ENCODE measurements at places on chromosomes 7 and 10.

- DNase-seq, result peak; percentile 47
Measured at GRCh38 chr10:80498833-80499741, 38.6 kb upstream of the SH2D4B start.

DNA sequence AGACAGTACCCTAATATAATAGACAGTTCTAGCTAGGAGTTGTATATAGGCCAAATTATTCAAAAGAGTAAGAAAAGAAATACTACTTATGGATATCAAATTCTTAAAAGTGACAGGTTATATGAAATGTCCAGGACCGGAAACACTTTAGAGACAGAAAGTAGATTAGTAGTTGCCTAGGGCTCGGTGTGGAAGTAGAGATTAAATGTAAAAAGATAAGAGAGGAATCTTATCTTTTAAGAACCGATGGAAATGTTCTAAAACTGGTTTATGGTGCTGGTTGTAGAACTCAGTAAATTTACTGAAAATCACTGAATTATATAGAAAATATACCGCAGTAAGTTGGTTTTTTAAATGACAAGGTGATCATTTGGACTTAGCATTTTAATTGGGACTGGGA is 147.5 kb upstream of the ASAH2 start:
- DNase-seq, result no peak

DNA sequence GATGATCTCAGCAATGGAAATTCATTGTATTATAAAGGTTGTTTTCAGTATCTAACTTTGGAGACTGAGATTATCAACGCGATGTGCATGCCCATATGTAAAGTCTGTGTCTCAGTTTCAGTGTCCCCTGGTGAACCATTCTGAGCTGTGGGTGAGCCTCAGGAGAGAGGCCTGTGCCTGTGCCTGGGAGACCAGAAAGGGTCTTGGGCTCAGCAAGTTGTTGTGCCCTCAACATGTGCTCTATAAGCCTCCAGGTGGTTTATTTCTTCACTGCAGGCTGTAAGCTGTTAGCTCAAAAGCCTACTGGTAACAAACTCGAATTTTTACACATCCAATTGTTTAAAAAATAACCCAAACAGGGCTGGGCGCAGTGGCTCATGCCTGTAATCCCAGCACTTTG is 151.9 kb downstream of the PKD1L1 start:
- no peak for DNase-seq

DNA sequence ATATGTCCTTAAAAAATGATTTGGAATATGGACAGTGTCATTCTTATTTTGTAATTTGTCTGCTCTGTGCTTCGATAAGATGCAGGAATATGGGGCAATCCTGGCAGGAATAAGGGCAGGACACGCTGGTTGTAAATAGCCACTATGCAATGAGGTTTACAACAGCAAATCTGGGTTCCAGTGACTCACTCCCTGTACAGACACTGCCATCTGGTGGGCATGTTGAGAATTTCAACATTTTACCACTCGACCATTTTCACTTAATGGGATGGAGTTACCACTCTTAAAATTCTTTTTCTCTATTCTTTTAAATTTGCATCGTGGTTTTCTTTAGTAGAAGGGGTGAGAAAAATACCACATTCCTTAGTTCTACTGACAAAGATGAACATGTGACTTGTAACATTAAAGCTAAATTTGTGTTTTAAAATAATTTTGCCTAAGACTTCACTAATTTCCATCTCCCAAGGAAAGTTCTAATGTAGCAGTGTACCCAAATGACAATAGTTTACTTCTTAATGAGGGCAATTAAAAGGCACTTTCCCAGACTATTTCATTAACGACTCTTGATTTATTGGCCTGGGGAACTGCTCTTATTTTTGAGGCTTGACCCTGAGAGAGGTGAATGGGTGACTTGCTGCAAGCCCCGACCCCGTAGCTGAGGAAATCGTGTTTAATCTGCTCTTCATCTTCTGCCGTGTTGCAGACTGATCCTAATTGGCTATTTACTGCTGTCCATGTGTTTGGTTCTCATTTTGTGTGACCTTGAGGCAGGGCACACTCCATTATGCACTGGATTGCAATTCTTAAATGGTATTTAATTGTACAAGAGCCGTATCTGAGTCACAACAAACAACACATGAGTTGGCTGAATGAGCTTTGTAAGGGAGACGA is 173.6 kb upstream of the IMMP2L start:
- peak; percentile 39 for DNase-seq

DNA sequence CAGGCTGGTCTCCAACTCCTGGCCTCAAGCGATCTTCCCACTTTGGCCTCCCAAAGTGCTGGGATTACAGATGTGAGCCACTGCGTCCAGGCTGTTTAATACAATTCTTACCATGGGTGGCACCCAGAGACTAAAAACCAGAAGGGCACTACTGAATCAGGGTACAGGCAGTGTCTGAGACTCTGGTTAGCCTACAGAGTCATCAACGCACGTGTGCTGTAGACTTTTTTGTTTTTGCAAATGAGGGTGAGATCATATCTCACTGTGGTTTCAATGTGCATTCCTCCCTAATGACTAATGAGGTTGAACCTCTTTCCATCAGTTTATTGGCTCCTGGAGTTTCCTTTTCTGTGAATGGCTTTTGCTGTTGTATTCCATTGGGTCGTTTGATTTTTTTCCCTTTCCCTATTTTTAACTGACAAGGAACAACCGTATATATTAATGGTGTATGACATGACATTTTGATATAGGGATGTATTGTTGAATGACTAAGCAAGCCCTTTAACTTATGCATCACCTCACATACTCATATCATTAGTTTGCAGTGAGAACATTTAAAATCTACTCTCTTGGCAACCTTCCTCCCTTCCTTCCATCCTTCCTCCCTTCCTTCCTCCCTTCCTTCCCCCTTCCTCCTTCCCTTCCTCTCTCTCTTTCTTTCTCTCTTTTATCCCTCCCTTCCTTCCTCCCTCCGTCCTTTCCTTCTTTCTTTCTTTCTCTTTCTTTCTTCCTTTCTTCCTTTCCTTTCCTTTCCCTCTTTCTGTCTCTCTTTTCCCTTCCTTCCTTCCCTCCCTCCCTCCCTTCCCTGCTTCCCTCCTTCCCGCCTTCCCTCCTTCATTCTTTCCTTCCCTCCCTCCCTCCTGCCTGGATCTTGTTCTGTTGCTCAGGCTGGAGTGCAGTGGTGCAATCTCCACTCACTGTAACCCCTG is 9.3 kb upstream of the TMEM270 start:
- DNase-seq, result no peak

DNA sequence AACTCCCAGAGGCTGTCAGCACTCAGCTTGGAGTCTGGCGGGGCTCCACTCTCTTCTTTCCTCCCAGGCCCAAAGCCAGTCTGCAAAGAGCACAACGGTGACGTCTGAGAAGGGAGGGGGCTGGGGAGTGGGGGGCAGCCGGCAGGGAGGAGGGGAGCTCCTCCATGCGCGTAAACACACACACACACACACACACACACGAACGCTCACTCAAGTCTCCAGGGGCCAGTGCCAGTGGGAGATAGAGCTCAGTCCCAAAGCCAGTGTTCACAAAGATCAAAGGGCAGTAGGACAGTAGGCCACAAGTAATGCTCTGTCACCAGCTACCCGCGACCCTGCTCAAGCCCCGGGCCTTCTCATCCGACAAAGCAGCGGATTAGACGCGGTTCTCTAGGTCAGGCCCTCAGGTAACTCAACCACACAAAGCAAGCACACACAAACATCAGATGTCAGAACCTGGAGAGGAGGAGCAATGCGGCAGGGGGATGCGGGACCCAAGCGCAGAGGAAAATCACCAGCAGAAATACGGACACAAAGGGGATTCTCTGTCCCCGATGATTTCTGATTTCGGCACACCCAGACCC is 19.9 kb downstream of the TCAF1 start:
- DNase-seq, result no peak

DNA sequence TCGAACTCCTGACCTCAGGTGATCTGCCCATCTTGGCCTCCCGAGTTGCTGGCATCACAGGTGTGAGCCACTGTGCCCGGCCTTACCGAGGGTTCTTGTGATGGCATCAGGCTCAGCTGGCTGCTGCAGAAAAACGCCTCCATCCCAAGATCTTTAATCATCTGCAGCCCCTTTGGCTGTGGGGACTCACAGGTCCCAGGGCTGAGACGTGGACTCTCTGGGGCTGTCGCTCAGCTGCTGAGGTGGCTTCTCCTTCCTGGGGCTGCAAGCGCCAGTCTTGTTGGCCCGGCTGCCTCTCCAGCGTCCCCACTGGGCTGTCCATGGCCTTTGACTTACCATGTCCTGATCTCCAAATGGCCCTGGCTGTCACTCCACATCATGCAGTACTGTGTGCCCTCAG is 20.0 kb downstream of the AMZ1 start:
- no peak for DNase-seq

- DNase-seq, result no peak
Measured at GRCh38 chr7:725223-726005, 1.1 kb upstream of the DNAAF5 start.

- no peak for DNase-seq
Measured at GRCh38 chr10:1293636-1294435, 237.7 kb downstream of the WDR37 start.

DNA sequence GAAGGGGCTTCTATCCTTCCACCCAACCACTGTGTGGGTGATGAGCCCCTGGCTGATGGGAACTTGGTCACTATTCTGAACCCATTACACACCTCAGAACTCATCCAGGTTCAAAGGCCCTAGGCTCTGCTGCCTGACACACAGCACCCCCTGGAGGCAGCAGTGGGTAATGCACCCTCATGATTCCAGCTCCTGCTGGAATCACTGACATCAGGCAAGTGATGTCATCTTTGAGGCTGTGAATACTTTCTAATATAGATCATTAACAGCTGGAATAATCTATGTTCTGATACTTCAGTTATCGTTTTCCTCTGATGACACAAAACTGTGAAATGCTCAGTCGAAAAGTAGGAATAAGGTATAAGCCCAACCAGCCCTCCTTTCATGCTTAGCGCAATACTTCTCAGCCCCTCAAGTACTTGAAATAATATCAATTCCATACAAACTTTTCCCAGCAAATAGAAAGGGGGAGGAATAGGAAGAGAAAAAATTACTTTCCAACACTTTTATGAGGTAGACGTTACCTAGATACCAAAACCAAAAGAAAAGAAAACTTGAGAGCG is 7.5 kb upstream of the RBP3 start:
- peak; percentile 65 for DNase-seq

DNA sequence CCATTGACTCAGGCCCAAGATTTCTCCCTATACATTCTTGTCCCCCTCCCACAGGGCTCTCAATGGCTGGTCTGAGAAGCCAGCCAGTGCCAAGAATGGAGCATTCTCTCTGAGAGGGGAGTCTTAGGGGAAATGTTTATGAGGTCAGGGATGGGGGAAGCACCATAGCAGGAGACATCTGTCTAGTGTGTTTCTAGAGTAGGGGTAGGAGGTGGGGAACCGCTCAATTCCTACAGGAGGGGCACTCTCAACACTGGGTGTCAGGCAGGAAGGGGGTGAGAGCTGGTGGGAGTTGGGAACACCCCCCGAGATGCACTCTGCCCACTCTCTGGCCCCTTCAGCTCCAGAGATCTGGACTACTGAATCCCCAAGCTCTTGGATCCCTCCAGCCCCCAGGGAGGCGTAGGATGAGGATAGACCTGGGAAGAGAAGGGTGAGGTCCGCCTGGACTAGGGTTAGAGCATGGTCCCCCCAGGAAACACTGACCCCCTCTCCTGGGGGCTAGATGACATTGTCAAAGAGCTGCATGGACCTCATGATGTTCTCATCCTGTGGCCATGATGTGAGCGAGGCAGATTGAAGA is 8.7 kb upstream of the OGA start:
- DNase-seq, result no peak

DNA sequence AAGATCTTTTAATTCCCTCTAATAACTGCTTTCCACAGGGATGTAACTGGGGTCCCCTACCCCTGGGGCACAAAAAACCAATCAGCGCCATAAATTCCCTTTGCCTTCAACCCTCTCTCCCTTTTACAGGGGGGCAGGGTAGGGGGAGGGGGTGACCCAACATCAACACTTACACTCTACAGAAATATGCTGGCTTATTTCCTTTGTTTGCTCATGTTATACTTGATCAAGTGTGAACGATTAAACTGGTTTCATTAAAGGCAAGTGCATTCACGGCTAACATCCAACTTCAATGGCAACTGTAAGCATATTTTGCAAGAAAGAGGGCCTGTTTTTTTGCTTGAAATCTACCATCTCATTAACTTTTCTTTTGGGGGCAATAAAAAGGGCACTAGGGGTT is 2.9 kb downstream of the CTBP2 start:
- no peak for DNase-seq

- no peak for DNase-seq
Measured at GRCh38 chr10:128850647-128851046, 616.4 kb upstream of the MGMT start.

- DNase-seq, result no peak
Measured at GRCh38 chr7:136230210-136230609, 253.1 kb upstream of the MTPN start.

GRCh38 chr7:135095450-135095849 is 52.4 kb upstream of the TMEM140 start:
- no peak for DNase-seq

- DNase-seq, result no peak
Measured at GRCh38 chr10:14625765-14626525, 148.8 kb downstream of the FAM107B start.

DNA sequence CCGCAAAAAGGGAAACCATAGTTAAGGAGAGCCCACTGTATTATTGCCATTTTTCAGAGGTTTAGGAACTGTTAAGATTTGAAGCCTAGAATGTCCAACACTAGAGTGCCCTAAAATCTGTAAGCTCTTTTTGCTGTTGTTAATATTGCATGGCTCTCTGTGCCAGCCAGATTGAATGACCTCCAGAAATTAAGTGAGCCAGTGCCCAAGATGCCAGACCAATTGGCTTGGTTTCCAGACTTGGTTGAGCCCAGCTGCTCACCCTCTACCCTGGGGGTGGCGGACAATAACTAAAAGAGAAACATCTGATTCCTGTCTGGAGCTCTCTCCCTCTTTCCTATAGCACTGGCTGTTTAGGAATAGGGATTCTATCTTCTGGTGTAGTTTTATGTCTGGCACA is 340.1 kb downstream of the PHF14 start:
- no peak for DNase-seq

- no peak for DNase-seq
Measured at GRCh38 chr7:80039251-80039884, 95.3 kb upstream of the GNAI1 start.

DNA sequence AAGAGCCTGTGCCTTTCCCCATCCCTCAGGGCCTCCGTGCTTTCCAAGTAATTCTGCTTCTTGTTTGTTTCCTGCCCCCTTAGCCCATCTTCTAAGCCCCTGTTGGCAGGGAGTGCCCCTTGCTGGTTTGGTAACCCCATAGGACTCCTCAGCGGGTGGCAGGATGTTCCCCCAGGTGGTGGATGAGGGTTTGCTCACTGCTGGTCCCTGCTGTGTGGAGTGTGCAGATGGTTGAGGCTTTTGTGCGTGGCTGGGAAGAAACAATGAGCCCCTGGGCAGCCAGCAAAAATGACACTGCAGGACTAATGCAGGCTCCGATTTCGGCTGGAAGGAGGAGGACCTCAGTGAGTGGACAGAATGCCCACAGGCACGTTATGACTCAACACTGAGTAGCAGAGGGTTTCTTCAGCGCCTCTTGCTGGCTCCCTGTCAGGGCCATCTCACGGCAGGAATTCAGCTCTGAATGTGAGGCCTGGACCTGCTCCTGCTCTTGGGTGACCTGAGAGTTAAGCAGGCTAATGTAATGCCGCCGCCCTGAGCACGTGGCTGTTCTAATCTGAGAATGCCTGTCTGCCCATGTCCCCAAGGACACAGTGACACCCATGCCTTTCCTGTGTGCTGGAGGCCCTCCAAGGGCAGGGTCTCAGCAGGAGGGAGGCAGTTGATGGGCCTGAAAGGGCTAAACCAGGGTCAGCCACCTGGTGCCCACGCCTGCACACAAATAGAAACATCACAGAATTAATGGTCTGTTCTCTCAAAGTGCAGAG is 16.6 kb downstream of the BAG3 start:
- no peak for DNase-seq
